ENCODE measurements at places on chromosomes 2 and 18.

- DNase-seq, result no peak
These were observed 12.3 kb downstream of the FBLN7 start for GRCh38 chr2:112150447-112150846.

DNA sequence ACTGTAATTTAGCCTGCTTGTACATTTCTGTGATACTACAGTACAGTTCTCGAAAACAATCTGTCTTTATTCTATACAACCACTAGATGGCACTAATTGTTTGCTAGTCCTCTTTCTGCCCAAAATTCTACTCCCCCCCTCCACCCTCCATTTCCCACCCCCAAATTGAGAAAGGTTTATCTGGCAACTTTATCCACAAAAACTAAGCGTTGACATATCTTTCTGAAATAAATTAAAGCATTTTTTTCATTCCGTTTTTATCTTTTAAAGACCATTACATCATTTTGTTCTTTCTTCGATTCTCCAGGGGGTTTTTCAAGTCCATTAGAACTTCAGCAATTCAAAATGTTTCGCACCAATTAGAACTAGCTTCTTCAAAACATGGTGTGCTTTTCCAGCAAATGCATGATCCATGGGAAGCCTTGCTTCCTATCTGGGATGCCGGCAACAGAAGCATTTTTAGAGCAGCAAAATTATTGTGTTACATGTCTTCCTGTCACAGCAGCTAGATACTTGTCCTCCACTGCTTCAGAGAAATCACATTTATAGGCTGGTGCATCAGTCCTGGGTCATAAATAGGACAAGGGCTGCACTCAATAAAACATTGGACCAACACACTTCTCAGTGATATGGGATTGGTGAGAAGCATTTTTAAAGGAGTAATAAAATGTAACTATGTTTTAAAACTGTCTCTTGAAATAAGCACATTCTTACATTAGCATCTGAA is 241.3 kb downstream of the PAX3 start:
- no peak for DNase-seq

DNA sequence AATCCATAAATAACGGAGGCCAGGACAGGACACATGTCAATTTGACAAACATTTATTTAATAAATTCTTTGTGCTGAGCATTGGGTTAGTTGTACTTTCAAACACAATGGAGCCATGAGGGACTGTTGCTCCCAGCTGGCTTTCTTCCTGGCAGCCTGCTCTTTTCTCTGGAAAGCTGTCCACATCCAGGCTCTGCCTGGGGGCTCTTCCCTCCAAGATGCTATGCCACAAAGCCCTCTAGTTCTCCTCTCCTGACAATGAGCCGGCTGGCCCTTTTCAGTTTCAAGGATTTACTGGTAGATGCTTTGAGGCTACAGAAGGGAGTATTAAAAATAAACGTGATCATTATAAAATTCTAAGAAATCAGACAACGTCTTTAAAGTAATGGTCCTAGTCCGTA is 44.1 kb upstream of the SLC14A2 start:
- DNase-seq, result no peak

- DNase-seq, result no peak
These were observed 141.7 kb downstream of the RTN4 start for GRCh38 chr2:54908591-54908990.

GRCh38 chr2:42754021-42754775 is 9.7 kb downstream of the OXER1 start:
- DNase-seq, result no peak

- no peak for DNase-seq
These were observed 31.5 kb upstream of the LYPD6B start for GRCh38 chr2:149006883-149007543.

DNA sequence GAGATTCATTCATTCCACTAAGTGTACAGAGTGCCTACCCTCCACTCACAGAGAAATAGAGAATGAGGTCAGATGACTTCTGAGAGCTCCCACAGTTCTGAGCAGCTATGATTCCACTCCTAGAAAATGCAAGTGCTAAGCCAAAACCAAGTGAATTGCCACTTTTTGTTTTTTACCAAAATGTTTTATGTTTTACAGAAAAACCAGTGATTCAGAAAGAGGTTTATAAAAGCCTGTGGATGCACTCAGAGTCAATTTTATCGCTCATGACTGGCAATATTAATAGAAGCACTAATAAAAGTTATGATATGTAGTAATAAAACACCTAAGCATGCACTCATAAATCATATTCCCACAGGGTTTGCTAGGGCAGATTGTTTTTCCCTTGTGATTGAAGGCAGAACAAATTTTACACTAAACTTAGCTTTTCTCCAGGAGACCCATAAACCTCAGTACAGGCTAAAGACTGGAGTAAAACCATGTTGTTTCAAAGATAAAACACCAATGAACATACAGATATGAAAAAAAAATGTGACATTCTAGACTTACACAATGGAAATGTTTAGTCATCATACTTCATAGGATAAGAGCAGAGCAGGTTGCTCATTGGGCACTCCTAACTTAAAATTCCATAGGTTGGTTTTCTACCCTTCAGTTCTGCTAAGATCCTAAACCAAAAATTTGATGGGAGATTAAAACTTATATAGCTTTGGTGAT is 67.5 kb downstream of the PDK1 start:
- no peak for DNase-seq

DNA sequence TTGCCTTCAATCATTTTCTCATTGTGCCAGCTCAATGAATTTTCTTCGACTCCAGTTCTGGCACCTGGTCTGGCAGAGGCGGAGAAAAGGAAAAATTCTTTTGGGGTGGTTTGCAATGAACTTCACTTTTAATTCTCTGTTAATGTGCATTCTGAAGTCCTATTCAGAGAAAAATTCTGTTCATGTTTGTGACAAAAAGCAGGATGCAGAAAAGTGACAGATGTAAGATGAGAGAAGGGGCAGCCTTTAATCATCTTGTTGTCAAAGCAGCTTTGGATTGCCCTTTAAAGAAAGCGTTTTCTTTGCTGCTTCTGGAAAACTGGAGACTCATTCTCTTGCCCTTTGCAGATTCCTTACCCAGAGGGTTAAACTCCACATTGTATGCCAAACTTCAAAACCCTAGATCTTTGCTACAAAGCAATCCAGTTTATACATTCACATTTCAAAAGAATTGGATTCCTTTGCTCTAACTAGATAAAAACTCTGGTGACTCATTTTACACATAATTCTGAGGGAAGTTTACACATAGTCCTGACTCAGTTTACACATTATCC is 94.6 kb upstream of the CAVIN2 start:
- DNase-seq, result no peak

DNA sequence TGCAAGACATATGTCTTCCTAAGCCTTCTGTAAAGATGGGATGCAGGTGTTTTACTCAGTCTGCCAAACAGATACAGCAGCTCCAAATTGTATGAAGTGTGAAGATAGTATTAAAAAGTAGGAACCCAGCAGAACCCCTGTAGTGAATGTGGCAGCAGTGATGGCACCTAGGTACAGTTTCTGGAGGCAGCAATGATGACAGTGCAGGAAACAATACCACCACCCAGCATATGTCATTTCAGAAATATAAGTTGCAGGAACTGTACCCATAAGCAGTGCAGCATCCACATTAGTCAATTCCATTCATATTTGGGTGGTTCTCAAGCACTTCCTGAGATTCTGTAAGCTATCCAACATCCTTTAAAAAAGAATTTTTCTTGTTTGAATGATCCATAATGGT is 46.7 kb upstream of the ATP5MC3 start:
- DNase-seq, result no peak

GRCh38 chr2:138277062-138277461 is 224.5 kb upstream of the SPOPL start:
- DNase-seq, result no peak

DNA sequence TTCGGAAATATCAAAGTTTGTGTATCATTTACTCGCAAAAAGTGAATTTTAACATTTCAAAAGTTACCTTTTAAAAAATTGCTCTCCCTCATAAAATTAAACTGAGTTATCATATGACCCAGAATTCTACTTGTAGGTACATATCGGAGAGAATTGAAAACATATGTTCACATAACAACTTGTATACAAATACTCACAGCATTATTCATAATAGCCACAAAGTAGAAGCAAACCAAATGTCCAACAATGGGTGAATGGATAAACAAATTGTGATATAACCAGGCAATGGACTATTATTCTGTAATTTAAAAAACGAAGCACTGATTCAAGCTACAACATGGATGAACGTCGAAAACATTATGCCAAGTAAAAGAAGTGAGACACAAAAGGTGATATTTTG is 412.0 kb upstream of the TCF4 start:
- no peak for DNase-seq

- no peak for DNase-seq
These were observed 53.9 kb downstream of the KCTD18 start for GRCh38 chr2:200455958-200456421.

GRCh38 chr2:43001055-43001378 is 208.6 kb upstream of the HAAO start:
- no peak for DNase-seq

GRCh38 chr2:72947952-72948830 is 30.9 kb downstream of the EMX1 start:
- no peak for DNase-seq

DNA sequence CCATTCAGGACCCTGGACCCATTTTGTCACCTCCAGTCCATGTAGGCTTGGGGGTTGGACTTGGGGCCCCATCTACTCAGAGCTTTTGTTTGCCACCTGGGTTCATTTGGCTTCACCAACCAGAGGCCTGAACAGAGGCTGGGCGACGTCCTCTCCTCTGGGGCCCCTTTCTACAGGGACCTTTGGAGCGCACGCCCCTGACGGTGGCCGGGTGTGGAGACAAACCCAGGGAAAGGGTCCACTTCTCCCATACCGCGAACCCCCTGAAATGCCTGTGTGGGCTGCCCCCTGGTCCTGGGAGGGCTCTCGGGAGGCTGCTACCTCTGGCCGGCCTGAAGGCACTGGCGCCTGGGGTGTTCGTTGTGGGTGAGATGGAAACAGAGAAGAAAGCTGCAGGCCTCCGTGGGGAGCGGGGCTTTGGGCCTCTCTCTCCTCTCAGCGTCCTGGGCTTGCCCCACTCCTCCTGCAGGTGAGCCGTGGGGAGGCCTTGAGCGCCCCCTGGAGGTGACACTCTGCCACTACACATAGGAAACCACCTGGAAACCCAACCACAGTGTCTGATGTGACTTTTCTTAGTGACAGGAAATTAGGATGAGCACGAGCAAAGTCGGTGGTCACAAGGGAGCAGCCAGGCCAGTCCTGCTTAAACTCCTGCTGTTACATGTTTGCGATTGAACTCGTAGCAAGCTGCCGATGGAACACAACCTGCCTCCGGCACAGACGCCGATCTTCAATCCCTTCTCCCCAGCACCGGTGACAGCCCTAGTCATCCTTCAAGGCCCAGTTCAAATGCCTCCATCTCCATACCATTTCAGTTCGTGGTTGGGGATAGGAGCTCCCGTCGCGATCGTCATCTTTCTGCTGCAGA is 12.0 kb upstream of the NTSR2 start:
- peak; percentile 11 for DNase-seq

DNA sequence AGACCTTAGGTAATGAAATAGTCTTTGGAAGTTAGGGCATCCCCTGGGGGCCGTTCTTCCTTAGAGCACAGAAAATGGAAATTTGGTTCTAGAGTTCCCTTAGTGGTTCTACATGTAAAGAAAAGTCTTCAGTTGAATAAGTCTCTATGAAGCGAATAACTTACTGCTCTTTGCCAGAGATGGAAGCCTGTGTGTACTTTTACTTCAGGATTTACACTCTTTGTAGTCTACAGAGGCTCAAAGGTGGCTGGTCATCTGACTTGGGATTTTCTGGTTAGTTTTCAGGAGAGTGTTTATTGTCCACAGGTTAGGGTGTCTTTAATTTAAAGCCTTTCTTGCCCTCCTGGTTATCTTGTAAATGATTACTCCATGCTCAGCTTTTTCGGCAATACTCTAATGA is 210.6 kb downstream of the ZNF521 start:
- no peak for DNase-seq

GRCh38 chr2:230871361-230872150 is 6.8 kb downstream of the ITM2C start:
- DNase-seq, result no peak

DNA sequence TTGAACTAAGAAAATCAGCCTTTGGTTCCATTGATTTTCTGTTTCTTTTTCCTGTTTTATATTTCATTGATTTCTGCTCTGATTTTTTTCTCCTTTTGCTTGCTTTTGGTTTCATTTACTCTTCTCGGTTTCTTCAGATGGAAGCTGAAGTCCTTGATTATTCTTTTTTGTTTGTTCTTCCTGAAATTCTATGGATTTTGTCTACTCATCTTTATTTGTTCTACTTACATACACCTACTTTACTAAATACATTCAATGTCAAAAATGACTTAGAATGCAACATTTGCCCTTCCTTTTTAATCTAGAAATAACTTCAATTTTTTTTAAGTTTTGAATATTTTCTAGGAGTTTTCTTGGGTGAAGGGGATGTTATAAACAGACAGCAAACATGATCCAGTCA is 612.5 kb downstream of the METTL4 start:
- DNase-seq, result no peak

- DNase-seq, result no peak
These were observed 357.5 kb upstream of the ETAA1 start for GRCh38 chr2:67039517-67040103.

DNA sequence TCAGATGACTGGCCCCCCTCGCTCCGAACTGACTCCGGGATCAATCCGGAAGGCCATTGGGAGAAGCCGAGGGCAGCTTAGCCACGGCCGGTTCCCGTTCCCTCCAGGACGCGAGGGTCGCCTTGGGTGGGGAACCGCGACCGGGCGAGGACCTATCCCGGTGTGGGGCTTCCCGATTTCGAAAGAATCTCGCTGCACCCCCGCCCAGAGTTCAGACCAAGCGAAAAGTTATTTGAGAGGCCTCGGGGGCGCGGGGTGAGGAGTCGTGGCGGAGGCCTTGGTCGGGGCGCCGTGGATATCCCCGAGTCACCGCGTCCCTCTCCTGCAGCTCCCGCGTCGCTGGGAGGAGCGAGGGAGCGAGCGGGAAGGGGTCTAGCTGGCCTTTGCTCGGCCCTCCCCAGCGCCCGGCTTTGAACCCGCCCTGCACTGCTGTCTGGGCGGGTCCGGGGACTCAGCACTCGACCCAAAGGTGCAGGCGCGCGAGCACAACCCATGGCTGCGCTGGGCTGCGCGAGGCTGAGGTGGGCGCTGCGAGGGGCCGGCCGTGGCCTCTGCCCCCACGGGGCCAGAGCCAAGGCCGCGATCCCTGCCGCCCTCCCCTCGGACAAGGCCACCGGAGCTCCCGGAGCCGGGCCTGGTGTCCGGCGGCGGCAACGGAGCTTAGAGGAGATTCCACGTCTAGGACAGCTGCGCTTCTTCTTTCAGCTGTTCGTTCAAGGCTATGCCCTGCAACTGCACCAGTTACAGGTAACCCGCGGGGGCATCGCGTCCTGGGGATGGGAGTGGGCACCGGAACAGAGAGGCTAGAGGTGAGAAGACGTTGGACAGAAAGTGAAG is at the start of gene CYP27A1:
CYP27A1 (plus strand) TSS at position 457 of the 837 bp plus-strand sequence; CDS start at position 493, 36 bp downstream.
- DNase-seq, result no peak
